Activated T-helper 2 cell treated with anti-CD3 and anti-CD28 coated beads, Interferon-gamma antibody, Interleukin-2, Interleukin-4, amounts not matched to agents 10 μg/mL and 5 μg/mL and 100 μg/mL, durations not matched to agents 14 hours and 24 hours and 36 hours (primary cell): ENCODE measurements at places on chromosomes 13 and 19.
A peak's percentile ranks its signal among the peaks of the same experiment; 100 is the strongest.

DNA sequence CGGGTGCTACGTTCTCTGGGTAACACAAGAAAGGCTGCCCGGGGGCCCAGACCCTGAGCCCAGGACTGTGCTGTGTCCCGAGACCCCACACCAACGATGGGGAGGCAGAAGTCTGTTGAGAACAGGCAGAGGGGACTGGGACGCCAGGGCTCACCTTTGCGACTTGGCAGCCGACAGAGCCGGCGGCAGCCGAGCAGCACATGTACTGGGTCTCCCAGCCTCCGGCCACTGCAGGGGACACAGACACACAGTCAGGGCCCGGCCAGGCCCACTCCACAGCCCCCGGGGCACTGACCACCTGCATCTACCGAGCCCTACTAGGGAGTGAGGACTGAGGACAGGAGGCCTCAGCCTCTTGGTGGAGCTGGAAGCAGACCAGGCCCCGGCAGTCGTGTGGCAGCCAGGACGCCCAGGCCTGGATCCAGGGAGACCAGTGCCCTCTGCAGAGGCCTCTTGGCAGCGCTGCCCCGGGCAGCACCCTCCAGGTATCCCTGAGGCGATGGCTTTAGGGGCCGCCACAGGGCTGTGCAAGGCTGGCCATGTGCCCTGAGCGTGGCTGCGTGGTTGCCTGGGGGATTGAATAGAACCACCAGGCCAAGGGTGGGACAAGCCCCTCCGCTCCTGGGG lies 5.6 kb upstream of the ATP8B3 start:
- DNase-seq, result no peak

DNA sequence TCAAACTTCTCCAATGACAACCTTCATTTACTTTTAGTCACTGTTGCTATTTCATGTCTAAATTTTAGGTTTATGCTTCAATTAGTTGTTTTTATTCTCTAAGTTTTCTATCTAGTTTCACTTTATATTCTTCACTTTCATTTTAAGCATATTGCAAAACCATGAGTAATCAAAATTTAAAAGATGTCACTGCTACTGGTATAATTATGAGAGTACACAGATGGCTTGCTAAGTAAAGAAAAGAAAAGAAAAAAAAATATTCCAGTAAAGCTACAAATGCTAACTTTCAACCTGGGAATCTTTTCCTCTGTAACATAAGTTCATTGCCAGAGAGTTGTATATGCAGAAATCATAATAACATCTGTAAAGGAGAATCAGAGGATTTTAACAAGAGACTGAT lies 1624.7 kb downstream of the PCDH9 start:
- no peak for DNase-seq

GRCh38 chr13:19596086-19596485 lies 34.8 kb upstream of the TPTE2 start:
- no peak for DNase-seq

DNA sequence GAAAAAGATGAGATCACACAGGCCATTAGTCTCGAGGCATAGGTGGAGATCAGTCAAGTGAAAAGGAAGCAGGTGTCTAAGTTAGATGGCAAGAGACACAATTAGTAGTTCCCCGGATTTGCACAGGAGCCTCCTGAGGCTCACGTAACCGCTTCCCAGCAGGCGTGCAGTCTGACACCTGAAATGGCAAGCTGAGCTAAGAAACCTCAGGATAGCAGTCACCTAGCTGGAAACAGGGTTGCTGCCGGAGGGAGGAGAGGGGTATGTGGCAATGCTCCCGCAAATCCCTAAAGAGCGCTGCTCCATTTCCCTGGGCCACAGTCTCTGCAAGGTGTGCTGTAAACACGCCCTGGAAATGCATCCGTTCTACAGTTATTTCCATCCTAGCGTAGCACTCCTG lies 1151.0 kb downstream of the DIAPH3 start:
- no peak for DNase-seq

DNA sequence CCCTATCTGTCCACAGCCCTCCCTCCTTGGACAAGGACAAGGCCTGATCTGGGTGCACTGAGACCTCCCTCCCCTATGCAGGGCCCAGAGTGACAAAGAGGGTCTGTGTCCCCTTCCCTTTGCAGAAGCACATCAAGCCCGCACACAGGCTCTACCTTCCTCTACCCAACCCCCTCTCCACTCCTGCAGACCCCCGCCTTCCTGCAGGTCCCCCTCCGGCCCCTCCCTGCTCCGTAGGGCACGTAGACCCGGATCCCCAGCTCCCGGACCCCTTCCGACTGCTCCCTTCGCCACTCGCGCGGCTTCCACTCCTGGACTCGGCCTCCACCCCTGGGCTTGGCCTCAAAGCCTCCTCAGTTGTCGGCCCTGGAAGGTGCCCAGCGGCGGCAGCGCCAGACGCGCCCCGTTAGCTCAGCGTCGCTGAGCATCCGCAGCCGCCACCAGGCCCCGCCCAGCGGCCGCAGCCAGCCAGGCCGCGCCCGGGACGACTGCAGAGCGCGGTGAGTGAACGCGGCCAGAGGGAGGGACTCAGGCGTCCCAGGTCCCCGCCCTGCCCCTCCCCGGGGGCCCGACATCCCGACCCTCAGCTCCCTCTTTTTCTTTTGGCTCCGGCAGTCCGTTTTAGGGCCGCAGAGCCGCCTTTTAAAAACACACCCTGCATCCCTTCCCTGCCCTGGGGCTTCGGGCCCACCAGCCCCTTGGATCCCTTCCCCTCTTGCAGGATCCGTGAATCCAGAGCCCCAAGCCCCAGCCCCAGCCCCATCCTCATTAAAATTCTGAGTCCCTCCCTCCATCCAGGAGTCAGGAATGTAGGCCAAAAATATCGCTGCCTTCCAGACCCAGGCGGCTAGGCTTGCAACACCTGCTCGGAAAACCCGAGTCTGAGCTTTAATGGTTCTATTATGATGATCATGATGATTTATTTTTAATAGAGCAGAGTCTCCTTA lies 1.5 kb upstream of the MYADM start:
- DNase-seq, result peak; percentile 75
